ELF-1 (cell line): ENCODE measurements at places on chromosomes 7 and 10.

- DNase-seq: no peak
Measured at GRCh38 chr10:15118615-15119014, 21.5 kb downstream of the RPP38 start.

DNA sequence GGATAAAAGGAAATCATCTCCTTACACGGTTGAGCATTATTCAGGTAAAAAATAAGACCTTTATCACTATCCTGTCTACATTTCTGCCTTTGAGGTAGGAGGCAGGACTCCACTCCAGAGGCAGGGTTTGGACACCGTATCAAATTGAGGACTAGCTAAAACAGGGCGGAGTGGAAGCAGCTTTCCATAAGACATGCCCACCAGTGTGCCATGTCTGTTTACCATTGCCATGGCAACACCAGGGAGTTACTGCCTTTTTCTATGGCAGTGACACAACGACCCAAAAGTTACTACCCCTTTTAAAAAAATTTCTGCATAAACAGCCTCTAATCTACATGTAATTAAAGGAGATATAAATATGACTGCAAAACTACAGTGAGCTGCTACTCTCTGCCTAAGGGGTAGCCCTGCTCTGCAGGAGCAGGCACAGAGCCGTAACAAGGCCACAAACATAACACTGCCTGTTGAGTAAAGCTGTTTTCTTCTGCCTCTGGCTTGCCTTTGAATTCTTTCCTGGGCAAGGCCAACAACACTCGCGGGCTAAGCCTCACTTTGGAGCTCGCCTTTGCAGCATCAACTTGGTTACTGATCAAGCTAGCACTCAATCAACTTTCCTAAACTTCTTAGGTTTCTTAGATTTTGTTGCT is 26.5 kb downstream of the DGKB start:
- DNase-seq: peak; percentile 1

DNA sequence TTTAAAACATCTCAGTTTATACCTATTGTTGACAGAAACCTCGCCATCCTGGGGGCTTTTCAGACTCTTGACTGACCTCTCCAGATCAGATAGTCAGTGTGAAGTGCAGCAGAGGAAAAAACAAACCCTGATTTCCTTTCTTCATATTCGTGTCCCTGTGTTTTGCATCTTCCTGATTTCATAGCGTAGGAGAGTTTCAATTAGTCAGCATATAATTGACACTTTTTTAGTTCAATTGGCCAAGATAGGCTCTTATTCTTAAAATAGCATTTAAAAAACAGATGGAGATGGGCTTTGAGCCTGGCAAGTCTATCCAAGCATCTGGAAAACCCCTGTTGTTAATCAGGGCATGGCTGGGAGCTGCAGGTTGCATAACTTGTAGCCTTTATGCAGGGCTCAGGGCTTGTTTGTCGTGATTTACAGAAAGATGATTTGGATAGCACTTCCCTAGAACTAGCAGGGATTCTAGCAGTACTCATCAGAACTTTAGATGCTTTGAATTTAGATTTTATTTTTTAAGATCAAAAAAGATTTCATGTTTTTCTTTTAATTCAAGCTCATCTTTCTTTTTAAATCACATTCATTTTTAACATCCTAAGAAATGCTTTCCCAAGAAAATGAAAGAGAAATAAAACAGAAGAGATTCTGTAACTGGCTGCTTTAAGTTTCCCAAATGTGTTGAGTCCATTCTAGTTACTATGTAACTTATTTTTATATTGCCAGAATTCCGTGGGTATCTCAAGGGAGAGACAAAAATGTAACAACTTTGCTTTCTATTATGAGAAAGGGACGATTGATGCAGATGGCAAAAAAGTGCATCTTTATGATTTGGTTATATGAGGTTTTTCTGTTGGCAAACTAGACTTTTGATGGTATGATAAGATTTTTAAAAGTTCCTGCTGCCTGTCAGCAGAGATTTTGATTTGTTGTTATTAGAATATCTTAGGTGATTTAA is 270.8 kb upstream of the FZD8 start:
- DNase-seq: no peak

DNA sequence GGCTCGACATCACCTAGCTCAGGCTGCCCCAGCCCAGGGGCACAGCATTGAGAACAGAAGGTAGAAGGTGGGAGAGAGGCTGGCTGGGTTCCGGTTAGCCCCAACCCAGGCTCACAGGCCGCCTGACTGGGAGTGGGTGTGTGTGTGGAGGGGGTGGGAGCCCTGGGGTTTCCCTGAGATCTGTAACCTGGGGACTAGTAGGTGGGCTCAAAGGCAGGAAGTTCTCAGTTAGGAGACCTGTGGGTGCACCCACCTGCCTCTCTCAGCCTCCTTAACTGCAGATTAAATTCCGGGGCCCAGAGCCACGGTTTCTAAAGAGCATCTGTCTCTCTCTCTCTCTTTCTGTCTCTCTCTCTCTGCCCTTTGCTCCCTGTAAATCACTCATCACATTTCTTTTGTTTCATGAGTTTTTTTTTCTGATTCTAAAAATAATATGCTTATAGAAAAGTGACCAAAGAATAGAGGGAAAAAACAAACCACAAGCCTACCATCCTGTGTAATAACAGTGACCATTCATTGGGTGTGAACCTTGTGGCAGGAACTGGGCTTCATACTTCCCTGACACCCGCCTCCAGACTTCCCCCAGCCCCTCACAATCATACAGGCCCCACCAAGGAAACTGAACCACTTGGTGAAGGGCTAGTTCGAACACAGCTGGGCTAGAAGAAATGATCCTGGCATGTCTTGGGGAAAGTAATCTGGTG is 83.4 kb upstream of the SMNDC1 start:
- DNase-seq: no peak

- no peak for DNase-seq
Measured at GRCh38 chr7:129771201-129771927, 159.8 kb downstream of the NRF1 start.

- DNase-seq: peak; percentile 24
Measured at GRCh38 chr7:140451716-140452115, 27.6 kb downstream of the MKRN1 start.

GRCh38 chr7:69934144-69934903 is 336.0 kb downstream of the AUTS2 start:
- no peak for DNase-seq

- peak; percentile 54 for DNase-seq
Measured at GRCh38 chr10:24723788-24724380, at the start of gene ARHGAP21. TSS of gene ARHGAP21 (minus strand) at chr10:24723887. CDS start at chr10:24721899, 1,988 bp downstream.

DNA sequence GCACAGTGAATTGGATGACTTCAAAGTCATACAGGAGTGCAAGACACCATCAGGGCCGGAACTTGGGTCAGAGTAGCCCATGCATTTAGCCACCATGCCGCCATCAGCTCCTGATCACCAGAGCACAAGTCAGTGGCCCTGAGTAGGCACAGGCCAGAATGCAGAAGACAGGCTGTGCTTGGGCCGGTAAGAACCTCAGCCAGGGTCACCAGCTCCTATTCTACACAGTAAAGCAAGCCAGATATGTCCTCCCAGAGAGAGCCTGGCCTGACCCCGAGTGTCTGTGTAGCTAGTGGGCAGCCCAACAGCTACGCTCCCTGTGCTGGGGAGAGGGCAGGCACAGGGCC is 44.5 kb upstream of the COL13A1 start:
- no peak for DNase-seq

DNA sequence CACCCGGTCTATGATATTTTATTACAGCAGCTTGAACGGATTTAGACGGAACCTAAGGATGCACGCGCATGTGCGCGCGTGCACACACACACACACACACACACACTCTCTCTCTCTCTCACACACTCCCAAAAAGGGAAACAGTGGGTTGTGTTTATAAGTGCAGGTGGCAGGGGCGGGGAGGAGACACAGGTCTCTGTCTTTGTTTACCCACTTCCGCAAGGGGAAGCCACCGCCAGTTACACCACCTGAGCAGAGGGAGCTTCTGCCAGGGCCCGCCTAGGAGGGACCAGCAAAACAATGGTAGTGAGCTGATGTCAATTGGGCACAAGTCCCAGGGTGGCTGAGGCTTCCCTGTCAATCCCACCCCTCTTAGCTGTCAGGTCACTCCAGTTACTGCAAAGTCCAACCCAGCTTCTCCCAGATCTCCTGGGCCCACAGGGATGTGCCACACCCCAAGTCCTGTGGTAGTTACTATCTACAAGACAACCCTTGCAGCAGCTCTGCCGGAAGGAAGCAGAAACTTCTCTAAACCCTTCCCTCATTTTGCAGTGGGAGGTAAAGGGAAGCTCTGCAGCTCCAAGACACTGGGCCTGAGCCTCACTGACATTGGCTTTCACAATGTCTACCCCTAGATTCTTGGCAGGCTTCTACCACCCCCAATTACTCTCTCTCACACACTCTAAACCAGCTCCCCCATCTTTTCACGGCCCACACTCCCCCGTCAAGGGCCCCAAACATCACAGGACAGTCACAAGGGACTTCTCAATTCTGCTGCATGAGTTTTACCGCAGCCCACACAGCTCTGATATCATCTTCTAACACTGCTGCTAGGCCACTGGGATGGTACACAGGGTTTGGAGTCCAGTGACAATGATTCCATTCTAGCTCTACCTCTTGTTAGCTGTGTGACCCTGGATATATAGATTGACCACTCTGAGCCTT is 17.6 kb downstream of the ANXA11 start:
- DNase-seq: no peak

DNA sequence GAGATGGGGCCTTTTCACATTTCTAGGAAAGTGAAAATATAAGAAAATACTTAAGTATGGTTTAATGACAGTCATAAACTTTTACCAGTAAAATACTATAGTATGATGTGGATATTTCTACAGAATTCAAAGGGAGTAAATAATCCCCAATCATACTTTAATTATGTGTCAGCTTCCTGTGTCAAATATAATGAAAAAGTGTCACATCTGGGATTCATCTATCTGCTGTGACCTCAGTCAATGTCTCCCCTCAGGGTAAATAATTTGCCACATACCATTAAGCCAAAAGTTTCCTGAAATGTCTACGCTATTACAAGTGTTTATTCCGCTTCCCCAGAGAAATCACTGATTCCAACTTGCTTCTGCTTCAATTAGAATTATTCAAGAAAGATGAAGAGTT is 110.5 kb downstream of the ITGA8 start:
- no peak for DNase-seq
